Stimulated activated CD4-positive, alpha-beta T cell treated with anti-CD3 and anti-CD28 coated beads, Interleukin-1b, Interleukin-23, amount 100 ng/mL, for 1 hour (primary cell): ENCODE measurements at places on chromosomes 7 and 10.

DNA sequence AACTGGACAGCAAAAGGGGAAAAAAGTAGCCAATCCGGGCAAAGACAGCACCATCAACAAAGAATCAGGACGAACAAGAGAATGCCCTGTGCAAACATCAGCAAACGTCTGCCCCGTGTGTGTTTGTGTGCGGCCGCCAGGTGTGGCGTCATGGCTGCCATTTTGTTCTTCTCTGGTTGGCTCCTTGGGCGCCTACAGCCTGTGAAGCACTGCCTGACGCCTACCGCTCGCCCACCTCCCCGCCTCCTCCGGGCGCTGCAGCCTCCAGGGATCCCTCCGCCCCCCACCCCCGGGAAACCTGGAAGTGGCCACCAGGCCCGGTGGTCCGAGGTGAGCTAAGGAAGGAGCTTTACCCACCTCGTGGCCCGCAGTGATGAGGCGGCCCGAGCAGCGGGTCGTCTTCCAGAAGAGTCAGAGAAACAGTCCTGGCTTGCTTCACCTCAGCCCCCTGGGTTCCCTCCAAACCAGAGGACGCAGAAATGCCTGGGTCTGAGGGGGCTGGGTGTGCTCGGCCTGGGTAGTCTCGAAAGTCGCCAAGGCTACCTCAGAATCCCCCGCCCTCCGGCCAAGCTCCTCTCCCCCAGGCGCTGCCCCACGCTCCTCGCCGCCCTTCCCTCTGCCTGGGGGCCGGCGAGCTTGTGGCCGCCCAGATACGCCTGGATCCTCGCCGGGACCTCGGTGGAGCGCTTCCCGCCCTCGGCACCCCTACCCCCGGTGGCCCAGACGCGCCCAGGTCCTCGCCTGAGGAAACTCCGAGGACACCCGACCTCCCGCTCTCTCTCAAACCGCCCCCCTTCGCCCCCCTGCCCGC, 61.8 kb upstream of the IL6 start:
- DNase-seq, result no peak

DNA sequence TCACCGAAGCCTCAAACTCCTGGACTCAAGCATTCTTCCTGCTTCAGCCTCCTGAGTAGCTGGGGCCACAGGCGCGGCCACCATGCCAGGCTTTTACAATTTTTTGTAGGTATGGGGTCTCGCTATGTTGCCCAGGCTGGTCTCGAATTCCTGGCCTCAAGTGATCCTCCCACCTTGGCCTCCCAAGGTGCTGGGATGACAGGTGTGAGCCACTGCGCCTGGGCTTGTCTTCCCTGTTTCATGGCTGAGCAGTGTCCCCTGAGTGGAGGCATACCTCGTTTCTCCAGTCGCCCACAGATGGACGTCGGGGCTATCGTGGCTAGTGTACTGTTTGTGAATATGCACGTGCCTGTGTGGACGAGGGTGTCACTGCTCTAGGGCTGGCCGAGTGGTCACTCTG, 11.3 kb downstream of the INPP5A start:
- DNase-seq, result no peak

DNA sequence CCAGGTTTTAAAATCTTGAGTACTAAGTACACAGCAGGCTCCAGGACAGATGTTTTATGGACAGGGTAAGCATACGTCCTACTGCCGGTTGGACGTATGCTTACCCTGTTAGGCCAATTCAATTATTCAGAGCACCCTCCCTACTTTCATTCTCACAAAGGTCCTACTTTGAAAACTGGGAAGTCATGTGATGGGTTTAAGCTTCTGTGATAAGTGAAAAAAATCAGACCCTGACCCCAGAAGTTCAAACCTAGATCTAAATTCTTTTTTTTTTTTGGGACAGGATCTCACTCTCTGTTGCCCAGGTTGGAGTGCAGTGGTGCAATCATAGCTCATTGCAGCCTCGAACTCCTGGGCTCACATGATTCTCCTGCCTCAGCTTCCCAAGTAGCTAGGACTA, 55.2 kb downstream of the HIPK2 start:
- no peak for DNase-seq

GRCh38 chr7:121494516-121494915, 98.4 kb upstream of the FAM3C start:
- no peak for DNase-seq

DNA sequence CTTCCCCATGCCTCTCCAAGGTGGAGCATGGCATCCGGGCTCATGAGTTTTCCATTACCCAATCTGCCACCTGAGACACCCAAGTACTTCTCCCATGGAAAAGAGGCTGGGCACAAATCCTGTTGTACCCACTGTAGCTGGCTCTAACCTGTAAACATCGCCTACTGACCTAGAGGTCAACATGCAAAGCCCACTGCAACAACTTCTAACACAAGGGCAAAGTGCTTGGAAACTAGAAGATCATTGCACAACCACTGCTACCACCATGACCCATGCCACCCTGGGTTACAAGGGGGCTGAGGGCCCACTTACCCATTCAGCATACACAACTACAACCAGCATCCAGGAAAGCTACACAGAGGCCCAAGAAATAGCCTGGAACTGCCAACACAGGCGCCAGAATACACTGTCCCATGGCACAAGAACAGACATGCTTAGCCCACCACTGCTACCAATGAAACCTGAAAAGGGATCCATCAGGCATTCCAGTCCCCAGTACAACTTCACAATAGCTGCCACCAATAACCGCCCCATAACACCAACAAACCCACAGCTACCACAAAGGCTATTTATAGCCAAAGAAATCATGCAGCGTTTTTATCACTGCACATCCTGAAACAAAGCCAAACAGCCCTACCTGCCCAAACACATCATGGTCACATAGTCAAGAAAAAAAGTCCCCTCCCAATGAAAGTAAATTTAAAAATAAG, 63.4 kb downstream of the RNF32 start:
- DNase-seq, result no peak

DNA sequence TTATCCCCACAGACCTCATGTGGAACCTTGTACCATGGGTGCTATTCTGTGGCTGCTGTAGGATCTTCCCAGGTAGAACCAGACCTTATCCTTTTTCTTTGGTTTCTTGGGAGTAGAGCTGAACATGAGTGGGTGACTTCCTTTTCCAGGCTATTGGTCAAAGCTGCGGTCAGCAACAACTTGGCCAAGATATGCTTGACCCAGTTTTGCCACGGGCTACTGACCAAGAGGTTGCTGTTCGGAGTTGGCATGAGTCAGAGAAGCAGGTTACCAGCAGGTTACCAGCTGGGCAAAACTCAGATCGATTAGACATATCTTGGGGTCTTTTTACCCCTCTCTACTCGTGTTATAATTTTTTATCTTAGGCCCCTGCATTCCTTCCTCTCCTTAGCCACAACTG, 36.7 kb upstream of the HDAC9 start:
- no peak for DNase-seq

GRCh38 chr7:106045586-106045985, 66.5 kb downstream of the SYPL1 start:
- DNase-seq, result no peak

- no peak for DNase-seq
Measured at GRCh38 chr7:37826825-37827224, 21.6 kb upstream of the NME8 start.

- no peak for DNase-seq
Measured at GRCh38 chr7:25059576-25059975, 65.5 kb downstream of the CYCS start.

DNA sequence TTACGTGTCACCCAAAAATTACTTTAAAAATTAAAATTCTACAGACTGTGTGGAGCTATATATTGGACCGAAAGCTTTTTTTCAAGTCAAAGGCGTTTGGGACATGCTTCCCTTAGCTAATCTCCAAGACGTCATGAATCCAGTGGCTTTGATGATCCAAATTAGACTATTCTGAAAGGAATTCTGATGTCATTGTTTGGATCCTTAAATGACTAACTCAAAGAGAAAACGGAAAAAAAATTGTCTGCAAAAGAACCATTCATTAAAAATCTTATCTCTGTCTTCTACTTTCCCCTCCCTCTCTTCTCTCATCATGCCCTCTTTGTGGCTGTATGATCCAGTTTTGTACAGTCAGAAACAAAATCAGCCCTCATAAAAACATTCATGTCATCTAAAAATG, 161.8 kb downstream of the ETV1 start:
- DNase-seq, result no peak

DNA sequence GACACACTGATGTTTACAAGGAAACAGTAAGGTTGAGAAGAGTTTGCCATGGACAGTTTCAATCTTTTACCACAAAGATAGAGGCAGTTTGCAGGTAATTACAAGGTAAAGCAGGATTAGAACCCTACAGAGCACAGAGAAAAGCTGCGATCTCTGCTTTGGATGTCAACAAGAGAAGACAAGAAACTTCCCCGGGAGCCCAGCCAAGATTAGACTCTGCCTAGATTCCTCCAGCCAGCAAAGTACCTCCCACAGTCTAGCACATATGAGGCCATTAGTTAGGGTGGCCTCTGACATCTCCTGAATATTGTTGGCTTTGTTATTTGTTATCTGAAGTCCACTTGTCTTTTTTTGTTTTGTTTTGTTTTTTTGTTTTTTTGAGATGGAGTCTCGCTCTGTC, 178.1 kb downstream of the CALN1 start:
- DNase-seq, result no peak

GRCh38 chr10:44260286-44260928, 124.5 kb downstream of the CXCL12 start:
- no peak for DNase-seq

- DNase-seq, result no peak
Measured at GRCh38 chr7:14835384-14835783, 67.2 kb downstream of the DGKB start.

DNA sequence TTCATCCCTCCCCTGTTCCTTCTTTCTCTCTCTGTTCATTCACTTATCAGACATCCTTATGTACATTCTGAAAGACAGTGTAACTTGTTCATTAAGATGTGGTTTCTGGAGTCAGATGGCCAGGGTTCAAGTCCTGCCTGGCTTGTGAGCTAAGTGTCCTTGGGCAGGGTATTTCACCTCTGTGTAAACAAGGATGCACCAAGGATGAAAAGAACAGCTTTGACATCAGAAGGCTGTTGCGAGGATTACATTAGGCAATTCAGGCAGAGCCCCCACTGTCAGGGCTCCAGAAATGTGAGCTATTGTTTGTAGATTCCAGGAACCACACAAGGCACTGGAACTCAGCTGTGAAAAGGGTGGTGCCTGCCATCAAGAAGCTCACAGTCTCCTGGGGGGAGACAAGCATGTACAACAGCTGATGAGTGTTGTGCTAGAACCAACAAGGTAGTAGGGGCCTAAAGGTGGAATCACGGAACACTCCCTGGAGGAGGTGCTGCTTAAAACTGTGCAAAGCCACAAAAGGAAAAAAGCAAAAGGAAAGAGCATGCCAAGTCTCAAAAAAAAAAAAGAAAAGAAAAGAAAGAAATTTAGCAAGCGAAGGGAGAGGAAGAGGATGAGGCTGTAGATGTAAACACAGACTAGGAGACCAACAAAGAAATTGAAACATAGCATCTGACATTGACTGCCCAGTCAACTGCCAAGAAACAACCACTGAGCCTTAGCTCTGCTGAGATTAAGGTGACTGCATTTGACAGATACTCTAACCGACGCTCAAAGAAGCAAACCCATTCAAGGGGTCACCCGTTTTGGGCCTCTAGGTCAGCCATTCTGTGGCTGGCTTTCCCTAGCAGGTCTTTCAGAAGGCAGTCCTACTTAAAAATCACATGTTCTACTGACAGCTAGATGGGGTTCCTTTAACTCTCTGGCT, 12.5 kb downstream of the PDLIM1 start:
- DNase-seq, result no peak

DNA sequence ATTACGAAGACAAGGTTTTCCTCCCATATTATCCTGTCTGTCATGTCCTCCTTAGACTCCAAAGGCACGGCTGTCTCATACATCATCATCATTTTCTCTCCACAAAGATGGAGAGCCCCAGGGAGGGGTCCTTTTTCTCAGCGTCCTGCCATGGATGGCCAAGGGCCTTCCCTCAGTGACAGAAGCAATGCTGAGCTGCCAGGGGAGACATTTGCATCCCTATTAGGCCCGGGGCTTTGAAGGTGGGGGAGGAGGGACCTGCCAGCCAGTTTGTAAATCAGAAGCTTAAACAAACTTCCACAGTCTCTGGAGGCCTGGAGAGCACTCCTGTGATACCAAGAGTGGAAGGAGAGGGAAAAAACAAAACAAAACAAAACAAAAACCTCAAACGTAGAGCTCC, 112.4 kb upstream of the ADO start:
- DNase-seq, result no peak

GRCh38 chr10:20406281-20407104, 490.6 kb downstream of the NEBL start:
- no peak for DNase-seq

DNA sequence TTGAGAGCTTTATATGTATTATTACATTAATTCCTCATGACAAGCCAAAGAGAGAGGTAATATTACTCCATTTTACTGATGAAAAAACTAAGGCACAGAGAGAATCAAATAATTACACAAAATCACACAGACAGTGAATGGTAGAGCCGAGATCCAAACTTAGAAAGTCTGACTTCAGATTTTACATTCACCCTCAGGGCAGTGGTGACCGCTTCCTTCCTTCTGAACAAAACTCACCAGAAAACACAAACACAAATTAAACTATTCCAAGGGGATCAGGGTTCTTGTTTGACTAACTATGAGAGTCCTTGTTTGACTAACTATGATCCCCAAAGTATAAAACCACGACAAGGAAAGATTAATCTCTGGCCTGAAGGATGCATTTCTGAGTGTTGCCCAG, 67.9 kb upstream of the PTN start:
- DNase-seq, result no peak

- DNase-seq, result no peak
Measured at GRCh38 chr10:21764466-21765189, 230.6 kb downstream of the MLLT10 start.

- DNase-seq, result no peak
Measured at GRCh38 chr7:104862719-104863118, 151.3 kb upstream of the KMT2E start.

GRCh38 chr10:68559841-68560185, 324 bp upstream of the TET1 start:
- no peak for DNase-seq

GRCh38 chr7:1922071-1922869, 252.2 kb downstream of the ELFN1 start:
- no peak for DNase-seq

GRCh38 chr10:58400609-58401008, 15.4 kb downstream of the TFAM start:
- no peak for DNase-seq
